Activated T-helper 9 cell treated with anti-CD3 and anti-CD28 coated beads, Interleukin-2, amount 50 U/mL, for 16 hours (primary cell): ENCODE measurements at places on chromosomes 12 and 14.
A peak's percentile ranks its signal among the peaks of the same experiment; 100 is the strongest.

GRCh38 chr14:23544511-23545447, 6.8 kb downstream of the ZFHX2 start:
- no peak for DNase-seq

DNA sequence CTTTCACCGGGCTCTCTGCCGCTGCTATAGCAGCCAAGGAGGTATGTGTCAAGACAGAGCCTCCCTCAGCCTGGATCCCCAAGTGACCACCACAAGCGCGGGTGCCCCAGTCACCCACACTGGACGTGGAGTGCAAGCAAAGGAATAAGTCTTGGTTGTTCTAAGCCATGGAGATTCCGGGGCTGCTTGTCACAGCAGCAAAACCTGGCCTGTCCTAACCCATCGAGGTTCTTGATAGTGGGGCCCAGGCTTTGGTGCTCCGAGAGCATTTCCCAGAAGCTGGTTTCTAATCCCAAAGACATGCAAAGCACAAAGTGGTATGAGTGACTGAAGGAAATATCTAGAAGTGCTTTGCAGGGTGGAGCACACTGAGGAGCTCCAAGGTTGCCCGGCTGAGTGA, 51.3 kb downstream of the SCARB1 start:
- no peak for DNase-seq

GRCh38 chr14:102086709-102086971, 204 bp downstream of the HSP90AA1 start:
- no peak for DNase-seq

GRCh38 chr14:59463787-59464485, 1.2 kb downstream of the GPR135 start:
- DNase-seq = peak; percentile 13

DNA sequence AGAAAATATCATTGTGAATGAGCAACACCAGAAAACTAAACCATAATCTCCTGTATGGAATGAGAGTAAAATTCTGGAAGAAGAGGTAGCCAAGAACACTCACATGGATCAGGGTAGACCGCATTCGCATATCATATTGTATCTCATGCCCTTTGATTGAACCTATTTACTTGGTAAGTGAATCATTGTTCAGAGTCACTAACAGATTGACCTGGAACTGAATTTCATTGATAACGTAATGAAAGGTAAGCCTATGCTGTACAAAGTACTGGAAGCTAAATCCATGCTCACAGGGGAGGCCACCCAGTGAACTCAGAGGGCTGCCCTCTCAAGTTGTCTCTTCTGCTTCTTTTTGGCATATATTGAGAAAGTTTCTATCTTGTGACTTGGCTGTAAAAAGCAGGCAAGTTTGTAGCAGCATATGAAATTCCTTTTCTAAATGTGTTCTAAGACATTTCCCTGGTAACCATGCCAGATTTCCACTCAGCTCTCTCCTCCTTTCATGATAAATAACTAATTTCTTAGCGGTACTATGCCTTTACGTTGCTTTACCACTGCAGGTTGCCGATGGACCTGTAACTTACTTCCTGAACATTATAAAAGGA, 91.4 kb downstream of the PLCZ1 start:
- DNase-seq = no peak

- no peak for DNase-seq
Measured at GRCh38 chr12:121996945-121997612, 24.6 kb upstream of the BCL7A start.

DNA sequence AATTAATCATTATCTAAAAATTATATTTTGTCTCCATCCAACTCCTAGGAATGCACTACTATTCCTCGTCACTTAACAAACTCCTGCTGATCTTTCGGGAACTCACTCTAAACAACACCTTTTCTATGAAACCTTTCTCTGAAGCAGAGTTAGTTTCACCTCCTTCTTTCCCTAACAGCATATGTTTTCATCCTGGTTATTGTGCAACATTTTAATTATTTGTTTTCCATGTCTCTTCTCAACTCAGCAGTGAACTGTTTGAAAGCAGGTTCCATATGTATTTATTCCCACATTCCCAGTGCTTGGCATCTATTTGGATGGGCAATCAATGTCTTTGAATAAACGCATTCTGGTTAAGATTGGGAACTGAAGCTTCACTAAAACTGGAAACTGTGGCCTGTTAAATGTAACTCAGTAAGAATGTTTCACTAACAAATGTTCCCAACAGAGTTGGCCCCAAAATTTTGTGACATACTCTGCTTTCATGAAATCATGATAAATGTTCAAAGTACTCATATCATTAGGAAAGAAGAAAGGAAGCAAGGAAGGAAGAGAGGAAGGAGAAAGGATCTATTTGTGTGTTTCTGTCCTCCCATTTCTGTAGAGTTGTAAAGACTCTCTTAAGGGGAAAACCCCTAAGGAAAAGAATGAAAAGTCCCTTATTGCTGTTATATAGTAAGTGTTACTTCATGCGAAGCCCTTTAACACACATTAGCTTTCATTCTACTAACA, 13.9 kb upstream of the LGR5 start:
- DNase-seq = no peak

DNA sequence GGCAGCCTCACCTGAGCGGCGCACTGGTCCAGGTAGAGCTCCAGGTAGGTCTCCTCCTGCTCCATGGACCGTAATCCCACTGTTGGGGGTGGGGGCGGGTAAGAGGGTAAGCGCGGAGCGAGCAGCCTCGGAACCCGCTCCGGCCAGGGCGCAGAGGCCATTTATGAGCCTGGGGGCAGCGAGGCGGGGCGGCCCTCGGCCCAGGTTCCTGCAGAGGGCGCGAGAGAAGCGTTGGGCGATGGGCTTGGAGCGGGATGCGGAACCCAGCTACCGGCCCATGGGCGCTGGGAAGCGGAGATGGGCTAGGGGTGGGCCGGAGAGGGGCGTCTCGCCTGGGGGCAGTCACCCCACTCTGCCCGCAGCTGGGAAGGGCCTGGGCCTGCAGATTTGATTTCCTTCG, at the start of gene TBPL2:
TBPL2 (minus strand) TSS at position 232 of the 400 bp plus-strand sequence; CDS start at position 65, 167 bp downstream.
- DNase-seq = no peak

DNA sequence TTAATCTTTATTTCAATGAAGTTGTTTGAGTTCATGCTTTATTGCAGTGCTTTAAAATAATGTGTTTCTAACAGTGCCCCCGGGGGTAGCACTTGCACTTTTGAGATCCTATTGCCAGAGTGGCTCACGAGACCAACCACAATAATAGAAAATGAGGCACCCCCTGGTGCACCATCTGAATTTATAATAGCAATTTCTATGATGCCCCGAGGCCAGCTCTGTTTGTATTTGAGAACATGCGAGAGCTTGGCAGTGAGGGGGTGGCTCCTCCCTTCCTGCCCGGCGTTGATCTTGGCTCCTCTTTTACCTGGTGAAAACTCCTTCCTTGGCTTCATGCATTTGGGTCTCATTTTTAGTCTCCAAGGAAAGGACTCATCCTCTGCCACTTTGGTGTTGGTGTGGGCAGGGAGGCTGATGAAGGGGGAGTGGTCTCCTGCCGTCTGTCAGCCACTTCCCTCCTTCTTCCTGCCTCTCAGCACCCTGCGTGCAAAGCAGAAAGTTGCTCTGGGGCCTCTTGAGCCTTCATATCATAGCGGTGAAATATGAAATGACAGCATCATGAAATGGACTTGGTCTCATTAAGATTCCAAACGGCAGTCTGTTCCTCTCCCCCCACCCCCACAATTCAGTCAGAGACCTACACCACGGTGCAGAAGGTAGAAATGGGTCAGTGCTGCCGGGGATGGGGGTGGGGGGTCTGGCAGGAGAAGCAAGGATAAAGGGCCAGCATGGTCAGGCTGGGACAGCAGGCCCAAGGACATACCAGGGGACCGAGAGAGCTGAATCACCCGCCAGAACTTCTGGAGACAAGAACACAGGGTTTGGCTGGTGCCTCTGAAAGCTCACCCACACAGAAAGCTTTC, 17.7 kb upstream of the NRXN3 start:
- DNase-seq = no peak

DNA sequence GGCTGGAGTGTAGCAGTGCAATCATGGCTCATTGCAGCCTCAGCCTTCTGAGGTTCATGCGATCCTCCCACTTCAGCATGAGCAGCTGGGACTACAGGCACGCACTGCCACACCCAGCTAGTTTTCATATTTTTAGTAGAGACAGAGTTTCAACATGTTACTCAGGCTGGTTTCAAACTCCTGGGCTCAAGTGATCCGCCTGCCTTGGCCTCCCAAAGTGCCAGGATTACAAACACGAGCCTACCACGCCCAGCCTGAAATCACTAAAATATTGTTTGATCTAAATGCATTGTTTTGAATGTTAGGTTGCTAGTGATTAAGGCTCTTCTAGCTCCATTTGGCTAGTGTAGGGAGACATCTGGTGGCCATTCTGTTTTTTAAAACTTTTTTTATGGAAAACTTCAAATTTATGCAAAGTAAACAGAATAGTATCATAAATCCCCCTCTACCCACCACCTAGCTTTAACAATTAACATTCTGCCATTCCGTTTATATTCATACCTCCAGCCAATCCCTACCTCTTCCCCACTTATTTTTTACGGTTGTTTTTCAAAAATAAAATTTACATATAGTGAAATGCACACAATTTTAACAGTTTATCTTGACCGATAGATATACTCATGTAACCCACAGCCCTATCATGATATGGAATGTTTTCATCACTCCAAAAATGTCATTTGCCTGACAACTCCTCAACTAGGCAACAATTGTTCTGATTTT, 37.8 kb downstream of the MYO1H start:
- no peak for DNase-seq

GRCh38 chr12:100833282-100833681, 38.7 kb downstream of the ANO4 start:
- no peak for DNase-seq

DNA sequence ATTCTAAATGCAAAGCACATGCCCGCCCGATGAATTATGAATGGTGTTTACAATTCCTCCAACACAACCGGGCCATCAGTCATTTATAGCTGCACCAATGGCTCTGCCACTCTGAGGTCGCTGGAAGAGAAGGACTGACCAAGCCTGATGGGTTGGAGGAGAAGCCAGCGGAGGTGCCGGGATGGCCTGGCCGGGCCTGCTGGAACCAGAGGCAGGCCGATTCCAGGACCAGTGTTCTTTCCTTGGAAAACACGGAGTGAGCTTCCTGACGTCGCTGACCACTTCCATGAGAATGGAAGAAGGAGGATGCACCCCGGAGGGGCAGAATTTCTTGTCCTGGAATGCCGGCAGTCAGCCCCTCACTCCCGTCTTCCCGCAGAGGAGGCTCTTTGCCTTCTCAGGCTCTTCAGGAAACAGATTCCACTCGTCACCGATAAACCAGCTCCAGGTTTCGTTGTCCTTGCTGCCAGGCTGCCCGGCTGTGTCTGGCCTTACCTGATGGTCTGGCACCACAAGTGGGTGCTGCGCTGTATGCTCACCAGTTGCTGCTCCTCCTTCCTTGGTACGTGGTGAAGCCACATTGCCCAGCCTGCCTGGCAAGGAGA, 358.5 kb upstream of the SFSWAP start:
- DNase-seq = no peak

- no peak for DNase-seq
Measured at GRCh38 chr14:76434220-76434619, 58.3 kb downstream of the ESRRB start.

GRCh38 chr14:56532546-56532945, 47.1 kb upstream of the TMEM260 start:
- DNase-seq = no peak

GRCh38 chr12:131943876-131944275, 5.9 kb upstream of the EP400 start:
- no peak for DNase-seq

DNA sequence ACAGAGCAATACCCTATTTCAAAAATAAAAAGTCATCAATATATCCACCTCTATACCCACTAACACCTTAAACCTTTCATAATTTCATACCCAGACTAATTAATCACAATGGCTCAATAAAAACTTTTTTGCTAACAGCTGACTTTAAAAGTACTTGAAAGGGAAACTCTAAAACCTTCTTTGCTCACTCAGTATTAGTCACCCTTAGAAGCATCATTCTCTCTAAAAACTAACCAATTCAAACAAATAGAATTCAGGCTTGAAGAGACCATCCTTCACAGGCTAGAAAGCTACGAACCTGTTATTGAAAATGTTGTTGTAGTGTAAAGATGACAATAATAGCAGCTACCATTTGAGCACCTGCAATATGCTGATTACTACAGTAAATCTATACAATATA, 37.2 kb downstream of the HECTD1 start:
- DNase-seq = no peak

GRCh38 chr14:89407856-89408255, 9.2 kb downstream of the FOXN3 start:
- no peak for DNase-seq

- no peak for DNase-seq
Measured at GRCh38 chr14:50865391-50866076, 6.3 kb upstream of the ABHD12B start.

GRCh38 chr14:46325777-46326176, 325.8 kb downstream of the RPL10L start:
- DNase-seq = no peak

DNA sequence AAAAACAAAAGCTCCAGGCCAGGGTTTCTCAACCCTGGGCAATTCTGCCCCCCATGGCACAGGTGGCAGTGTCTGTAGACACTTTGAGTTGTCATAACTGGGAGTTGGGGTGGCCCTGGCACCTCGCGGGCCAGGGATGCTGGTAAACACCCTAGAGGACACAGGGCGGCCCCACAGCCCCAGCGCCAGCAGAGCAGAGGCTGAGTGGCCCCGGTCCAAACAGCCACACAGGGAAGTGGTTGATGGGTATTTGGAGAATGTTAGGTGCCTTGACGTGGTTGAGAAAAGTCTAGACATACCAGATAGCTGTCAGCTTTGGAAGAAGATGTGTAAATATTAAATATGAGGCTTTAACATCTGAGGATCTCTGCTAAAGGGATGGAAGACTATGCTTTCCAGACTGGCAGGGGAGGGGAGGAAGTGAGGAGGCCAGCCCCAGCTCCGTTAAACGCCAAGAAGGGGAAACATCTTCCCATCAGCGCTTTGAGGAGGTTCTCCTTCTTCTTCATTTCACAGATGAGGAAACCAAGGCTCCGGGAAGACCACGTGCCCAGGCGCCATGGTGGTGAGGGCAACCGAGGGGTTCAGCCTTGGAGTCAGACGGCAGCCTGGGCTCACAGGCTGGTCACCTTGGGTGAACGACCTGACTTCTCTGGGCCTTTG, 103.7 kb downstream of the SCARB1 start:
- DNase-seq = no peak
